SW 1271 (cell line): ENCODE measurements at places on chromosomes 12 and 14.

DNA sequence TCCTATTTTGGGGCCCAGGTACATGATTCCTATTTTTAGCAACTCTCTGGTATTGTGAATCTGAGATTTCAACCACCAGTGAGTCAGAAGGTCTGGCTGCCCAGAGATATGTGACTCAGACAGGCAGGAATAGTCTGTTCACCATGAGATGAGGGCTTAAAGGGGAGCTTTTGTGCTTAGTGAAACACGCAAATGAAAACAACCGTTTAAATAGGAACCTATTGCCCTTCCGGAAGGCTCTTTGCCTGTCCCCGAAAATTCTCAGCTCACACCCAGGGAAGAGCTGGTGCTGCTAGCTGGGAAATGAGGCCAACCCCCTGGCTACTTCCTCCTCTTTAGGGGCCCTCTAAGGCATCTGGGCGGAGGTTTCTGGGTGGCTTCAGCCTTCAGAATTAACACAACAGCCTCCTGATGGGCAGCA is 283.6 kb downstream of the CACNA1C start:
- DNase-seq, result peak; percentile 83

DNA sequence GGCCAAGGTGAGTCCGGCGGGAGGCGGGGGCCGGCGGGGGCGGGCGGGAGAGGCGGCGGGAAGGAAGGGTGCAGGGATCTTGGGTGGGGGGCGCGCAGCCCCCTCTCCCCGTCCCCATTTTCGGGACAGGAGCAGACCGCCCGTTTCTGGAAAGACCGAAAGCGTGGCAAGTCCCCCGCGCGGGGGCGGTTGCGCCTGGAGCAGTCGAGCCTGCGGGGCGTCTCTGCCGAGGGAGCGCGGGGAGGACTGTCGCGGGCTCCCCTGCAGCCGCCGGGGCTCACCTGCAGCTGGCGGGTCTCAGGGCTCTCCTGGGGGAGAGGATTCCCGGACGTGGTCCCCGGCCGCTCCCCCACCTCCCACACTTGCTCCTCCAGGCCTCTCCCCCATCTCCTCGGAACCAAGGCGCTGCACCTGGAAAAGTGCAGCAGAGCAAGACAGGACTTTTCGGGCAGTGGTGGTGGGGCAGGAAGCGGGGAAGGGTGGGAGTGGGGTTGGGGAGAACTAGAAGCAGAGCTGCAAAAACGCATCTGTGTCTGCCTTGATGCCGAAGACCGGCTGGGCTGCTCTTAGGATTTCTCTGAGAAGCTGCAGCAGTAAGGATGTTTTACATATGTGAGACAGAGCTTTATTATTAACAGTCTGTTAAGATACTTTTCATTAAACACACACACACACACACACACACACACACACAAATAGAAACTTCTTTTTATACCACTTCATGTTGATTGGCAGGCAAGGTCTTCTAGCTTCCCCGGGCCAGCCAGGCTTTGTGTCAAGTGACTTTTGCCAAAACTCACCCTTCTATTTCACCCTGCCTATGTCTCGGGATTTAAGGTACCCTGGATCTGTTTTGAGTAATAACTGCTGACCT is 677 bp downstream of the C12orf75 start:
- no peak for DNase-seq

DNA sequence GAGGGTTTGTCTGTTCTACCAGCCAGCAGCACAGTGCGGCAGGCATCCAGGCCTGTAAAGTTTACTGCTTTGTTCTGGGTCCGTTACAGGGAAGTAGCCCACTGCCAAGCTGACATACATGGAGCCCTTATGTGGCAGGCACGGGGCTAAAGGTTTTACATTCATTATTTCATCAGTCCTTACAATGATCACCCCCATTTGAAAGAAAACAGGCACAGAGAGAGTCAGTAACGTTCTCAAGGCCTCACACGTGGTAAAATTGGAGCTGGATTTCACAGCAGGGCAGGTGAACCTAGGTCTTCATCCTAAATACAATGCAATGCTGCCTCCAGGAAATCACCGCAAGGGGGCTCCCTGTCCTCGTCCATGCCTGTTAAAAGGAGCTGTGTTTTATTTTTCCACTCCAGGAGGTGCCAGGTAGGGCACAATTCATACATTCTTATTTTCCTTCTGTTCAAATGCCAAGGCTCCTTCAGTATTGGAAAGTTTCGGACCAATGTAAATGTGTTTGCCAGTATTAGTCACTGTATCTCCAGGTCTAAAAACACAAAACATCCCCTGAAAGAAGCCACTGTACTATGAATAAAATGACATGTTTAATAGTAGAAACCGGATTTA is 172.2 kb upstream of the GZMB start:
- DNase-seq, result peak; percentile 58

DNA sequence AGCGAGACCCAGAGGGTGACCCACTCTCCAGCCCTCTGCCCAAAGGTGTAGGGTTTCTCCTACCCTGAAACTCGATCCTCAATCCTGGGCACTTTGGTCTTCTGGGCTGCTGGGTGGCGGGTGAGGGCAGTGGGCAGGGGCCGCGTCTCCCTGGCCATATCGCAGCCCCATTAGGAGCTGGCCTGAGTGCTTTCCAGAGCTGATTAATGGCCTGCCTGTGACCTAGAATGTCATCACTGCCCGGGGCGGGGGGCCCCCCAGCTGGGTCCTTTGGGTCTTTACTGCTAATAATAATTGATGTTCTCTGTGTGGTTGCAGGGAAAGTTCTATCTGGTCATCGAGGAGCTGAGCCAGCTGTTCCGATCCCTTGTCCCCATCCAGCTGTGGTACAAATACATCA is 47.8 kb downstream of the HRK start:
- DNase-seq, result no peak

DNA sequence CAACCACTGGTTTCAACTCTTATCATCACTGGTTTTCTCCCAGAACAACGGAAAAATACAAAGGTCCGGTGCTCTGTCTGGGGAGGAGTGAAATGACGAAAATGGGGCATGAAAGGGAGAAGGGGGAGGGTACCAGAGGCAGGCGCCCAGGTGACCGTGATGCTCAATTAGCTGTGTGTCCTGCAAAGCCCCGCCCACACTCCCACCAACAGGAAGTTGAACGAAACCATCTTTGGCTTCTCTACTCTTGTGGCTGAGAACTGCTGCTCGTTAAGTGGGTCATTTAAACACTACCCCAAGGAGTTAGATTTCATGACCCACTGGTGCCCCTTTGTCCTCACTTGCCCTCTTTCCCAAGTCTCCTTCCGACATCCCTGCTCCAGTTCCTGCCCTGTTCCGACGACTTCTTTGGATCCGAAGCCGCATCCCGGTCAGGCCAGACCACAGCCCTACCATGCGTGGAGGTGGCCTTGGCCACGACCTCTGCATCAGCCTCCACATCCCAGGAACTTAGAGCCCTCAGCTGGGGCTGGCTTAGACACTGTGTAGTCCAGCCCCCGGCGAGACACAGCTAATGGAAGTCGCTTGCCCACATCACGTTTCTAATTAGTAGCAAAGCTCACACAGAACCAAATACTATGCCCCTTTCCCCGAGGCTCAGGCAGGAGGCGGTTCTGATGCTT is 11.4 kb upstream of the LRTM2 start:
- DNase-seq, result no peak

GRCh38 chr12:125282921-125283320 is 217.7 kb downstream of the AACS start:
- no peak for DNase-seq

DNA sequence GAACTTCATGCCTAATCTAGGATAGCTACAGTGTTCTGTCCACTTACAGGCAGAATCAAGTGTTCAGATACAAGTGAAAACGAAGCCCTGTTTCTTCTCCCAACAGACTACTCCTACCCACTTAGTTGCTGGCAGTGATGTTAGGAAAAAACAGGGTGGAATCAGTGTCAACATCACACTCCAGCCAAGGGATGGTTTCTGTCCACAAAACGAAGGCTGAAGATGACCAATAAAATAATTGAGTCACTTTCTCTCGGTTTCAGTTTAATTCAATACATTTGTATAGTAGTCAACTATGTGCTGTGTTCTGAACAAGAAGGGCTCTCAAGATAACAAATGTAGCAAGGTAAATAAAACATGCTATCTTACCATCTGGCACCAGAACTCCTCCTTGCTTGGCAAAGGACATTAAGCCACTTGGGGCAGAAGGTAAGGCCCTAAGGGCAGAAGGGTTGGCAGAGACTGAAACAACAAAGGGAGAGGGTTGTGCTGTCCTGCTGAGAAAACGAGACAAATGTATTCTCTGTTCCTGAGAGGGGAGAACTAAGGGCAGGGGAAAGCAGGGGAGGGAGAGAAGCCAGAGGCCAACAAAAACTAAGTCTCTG is 393.6 kb downstream of the DPF3 start:
- DNase-seq, result no peak

DNA sequence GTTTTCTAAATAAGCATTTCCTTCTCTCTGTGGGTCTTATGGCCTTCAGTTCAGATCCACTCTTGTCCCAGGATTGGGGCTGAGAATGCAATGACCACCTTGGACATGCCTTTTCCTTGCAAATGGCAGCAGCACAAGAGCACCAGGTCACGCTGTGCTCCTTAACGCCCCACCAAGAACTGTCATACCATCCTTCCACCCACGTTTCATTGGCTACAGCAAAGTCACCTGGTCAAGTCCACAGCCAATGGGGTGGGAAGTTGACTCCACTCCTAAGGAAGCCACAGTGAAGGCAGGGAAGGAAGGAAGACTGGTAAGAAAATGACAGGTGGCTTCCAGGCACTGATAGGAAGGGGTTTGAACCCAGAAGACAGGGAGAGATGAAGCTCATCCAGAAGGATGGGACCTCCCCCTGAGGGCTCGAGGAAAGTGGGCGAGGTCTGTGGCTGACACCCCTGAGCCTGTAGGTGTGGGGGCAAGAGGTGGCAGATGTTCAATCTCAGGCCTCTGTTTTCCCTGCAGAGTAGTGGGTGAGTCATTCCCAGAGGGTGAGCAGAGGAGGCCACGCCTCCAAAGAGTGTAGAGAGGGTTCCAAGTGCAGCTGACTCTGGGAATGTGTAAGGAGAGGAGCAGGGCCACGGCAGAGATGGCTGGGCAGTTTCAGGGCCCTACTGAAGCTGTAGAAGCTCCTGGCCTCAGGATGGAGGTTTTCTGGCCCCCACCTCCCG is 113.5 kb upstream of the VRK1 start:
- DNase-seq, result no peak

DNA sequence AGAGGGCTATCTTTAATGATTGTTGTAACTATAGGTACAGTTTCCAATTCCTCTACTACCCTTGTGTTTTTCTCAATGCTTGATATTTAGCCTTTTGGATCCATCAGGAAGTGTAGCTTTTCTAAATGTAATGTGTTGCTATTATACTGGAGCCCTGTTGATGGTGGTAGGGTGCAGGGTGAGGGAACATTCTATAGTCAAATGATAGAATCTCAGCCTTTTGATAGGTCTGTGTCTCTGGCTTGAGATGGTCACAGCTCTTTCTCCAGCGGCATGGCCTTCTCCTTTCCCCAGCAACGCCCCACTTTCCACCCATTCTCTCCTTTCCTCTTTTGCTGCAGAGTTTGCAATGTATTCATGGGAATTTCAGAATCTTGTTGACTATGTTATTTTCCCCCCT is 398.6 kb downstream of the RERGL start:
- DNase-seq, result no peak

GRCh38 chr14:26765301-26765700 is 167.5 kb upstream of the NOVA1 start:
- DNase-seq, result no peak

- DNase-seq, result peak; percentile 63
Measured at GRCh38 chr14:21711360-21711961, 37.8 kb upstream of the OR4E1 start.

- DNase-seq, result no peak
Measured at GRCh38 chr12:82912406-82912805, 225.7 kb downstream of the TMTC2 start.

GRCh38 chr14:87916886-87917275 is 76.1 kb downstream of the GALC start:
- no peak for DNase-seq

DNA sequence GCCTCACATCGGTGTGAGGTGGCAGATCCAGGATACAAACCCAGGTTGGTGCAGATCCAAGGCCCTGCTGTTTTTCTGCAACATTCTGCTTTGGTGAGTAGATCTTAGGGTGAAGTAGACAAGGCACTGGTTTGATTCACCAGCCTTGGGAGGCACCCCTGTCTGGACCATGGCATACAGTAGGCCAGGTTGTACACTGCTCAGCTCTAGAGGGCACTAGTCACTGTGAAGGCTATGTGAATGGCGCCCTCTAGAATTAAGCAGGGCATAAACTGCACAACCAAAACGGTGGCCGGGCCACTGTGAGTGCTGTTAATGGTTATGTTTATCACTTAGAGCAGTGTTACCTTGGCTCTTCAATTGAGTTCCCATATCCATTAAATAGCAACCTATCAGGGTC is 280.6 kb upstream of the PWP1 start:
- peak; percentile 14 for DNase-seq

DNA sequence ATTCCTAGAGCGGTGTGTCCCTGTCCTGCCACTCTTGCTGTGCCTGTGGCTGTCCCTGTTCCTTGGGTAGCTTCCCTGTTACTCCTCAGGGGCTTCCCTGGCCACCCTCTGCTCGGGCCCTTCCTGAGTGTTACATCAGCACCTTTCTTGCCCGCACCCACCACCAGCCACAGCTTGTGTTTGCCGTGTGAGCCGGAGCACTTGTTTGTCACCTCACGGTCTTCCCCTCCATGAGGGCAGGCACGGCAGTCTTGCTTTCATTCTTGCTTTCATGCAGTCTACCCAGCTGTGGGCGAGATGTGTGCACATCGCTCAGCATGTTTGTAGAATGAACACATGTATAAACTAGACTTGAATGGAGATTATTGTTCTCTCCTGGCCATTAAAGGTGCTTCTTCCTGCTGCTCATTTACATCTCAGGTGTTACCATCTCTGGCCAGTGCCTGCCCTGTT is 42.0 kb downstream of the TRAF3 start:
- no peak for DNase-seq

DNA sequence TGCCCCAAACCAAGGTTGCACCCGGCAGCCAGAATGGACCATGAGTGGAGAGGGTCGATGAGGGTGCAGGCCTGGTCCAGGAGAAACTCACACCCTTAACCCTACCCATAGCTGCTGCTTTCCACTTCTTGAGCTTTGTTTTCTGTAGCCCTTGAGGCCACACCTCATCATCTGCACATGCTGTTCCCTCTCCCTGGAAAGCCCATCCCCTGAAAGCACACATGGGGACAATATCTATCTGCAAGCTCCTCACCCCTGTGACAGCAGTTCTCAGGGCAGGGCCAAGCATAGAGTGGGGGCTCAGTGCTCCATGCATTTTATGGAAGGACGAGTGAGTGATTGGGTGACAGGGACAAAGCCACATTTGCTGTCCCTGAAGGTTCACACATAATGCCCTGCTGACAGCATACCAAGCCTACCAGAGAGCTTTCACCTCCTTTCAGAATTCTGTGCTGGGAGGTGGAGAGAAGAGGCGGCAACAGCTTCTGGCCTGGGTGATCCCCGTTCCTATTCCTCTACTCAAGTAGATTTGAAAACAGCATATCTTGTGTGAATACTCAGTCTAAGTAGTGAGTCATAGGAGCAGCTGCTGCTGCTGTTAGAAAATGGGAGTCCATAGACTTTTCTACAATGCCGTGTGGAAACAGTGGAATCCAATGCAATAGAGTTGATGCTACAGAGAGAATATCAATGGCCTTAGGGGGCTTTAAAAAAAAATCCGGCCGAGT is 44.6 kb downstream of the SRGAP1 start:
- DNase-seq, result no peak
